Calu3 (cell line): ENCODE measurements at places on chromosomes 2 and 18. TPM values are rescaled to one million over a fixed set of nuclear protein-coding genes. Genes with fewer than 3 reads are reported as not detected.
A peak's percentile ranks its signal among the peaks of the same experiment; 100 is the strongest.

CACNB4 gene
- 0.33 and 0.51 TPM in 2 replicates for total RNA-seq

LINC00305 gene
- not detected in 2 replicates for total RNA-seq

SP9 gene
- not detected in 2 replicates for total RNA-seq

FOXI3 gene
- total RNA-seq = not detected in 2 replicates

REL gene
- 20.3 and 23.4 TPM in 2 replicates for total RNA-seq

FEV gene
- total RNA-seq = not detected in 2 replicates

INHBB gene
- not detected in 2 replicates for total RNA-seq

GRCh38 chr2:237618449-237618848, 8.9 kb upstream of the LRRFIP1 start:
- H3K4me3 ChIP-seq = no peak overlapping the region
- peaks cover 15% of the 10 kb centered on the region for H3K4me1 ChIP-seq
- H3K27ac ChIP-seq = no peak overlapping the region
- H3K27me3 ChIP-seq = peaks cover 34% of the 10 kb centered on the region

DNA sequence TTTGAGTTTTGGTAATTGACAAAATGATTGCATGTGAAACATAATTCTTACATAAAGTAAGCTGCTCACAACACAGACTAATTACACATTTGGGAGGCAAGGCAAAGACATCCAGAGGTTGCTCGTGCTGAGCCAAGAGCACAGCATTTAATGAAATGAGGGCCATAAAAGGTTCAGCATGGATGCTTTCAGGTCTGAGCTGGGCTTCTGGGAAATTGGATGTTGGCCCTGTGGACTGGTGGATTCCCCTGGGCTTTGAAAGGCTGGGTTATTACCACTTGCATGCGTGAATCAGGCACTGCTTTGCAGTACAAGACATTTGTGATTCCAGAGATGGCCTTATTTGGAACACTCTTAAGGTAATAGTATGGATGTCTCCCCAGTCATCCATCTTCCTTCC, 533.5 kb upstream of the NRP2 start:
- no peak overlapping the region for H3K27ac ChIP-seq
- H3K4me1 ChIP-seq = peaks cover 11% of the 10 kb centered on the region
- H3K36me3 ChIP-seq = no peaks in the 10 kb centered on the region
- no peaks in the 10 kb centered on the region for H3K27me3 ChIP-seq

DNA sequence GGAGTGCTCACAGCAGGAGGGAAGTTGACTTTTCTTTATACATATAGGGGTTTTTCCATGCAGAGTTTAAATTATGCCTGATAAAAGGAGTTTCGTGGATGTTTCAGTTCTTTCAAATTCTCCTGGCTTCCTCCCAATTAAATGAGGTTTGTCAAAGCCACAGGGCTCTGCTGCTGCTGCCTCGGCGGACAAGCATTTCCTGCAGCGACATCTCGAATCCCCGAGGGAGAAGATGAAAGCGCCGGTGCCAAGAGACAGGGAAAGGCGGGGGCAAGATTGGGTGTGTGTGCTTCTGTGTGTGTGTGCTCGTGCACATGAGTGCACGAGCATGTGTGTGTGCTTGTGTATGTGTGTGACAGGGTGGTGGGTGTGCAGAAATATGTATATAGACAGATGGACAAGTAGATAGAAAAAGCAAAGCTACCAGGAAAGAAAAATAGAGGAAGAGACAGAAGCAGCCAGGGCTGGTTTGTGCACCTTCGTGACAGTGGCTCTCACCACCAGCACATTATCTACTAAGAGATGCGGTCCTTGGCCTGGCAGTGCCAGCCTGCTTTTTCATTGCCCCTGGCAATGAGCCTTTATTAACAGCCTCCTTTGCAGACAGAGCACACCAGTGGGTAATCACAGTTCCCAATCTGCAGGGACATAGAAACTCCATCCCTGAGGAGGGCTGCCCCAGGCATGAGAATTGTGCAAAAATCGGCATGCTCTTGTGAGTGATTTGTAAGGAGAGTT, 76.2 kb downstream of the CDK15 start:
- H3K4me1 ChIP-seq = peaks cover 40% of the 10 kb centered on the region
- no peak overlapping the region for H3K4me3 ChIP-seq
- peaks cover 73% of the 10 kb centered on the region for H3K27me3 ChIP-seq
- DNase-seq = no peak
- H3K36me3 ChIP-seq = peaks cover 4% of the 10 kb centered on the region
- H3K27ac ChIP-seq = no peak overlapping the region

DNA sequence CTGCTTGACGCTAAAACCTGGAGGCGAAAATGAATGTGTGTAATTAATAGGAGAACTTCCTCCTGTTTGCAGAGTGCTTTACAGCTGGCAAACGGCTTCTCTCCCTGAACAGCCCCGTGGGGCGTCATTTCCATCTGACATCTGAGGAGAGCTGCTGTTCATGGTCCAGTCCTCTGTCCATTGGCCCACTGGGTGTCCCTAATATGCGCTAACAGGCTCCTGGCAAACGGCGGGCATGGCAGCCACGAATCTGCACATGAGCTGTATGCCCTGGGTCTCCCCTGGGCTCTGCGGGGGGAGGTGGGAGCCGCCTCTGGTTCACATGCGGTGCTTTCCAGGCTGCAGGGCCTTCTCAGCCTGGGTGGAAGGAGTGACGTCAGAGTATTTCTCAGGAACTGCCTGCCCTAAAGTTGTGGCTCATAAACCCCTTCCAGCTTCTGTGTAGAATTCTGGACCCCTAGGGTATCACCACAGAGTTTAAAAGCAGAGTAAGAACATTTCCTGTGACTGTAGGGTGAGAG, 73.2 kb downstream of the LRRFIP1 start:
- H3K36me3 ChIP-seq = peaks cover 61% of the 10 kb centered on the region
- no peak overlapping the region for H3K4me3 ChIP-seq
- no peaks in the 10 kb centered on the region for H3K27me3 ChIP-seq
- H3K27ac ChIP-seq = no peak overlapping the region

GRCh38 chr2:195601361-195601760, 55.7 kb upstream of the SLC39A10 start:
- no peaks in the 10 kb centered on the region for H3K27me3 ChIP-seq
- DNase-seq = no peak
- H3K36me3 ChIP-seq = no peaks in the 10 kb centered on the region
- H3K4me1 ChIP-seq = peaks cover 38% of the 10 kb centered on the region
- H3K4me3 ChIP-seq = no peak overlapping the region

GRCh38 chr2:165390875-165391274, 78.6 kb upstream of the CSRNP3 start:
- no peak overlapping the region for H3K27ac ChIP-seq
- DNase-seq = no peak
- H3K36me3 ChIP-seq = no peaks in the 10 kb centered on the region
- H3K4me3 ChIP-seq = no peak overlapping the region
- H3K27me3 ChIP-seq = no peaks in the 10 kb centered on the region
- H3K4me1 ChIP-seq = peaks cover 1% of the 10 kb centered on the region

- H3K4me1 ChIP-seq = no peaks in the 10 kb centered on the region
- H3K36me3 ChIP-seq = no peaks in the 10 kb centered on the region
- peaks cover 97% of the 10 kb centered on the region for H3K27me3 ChIP-seq
- no peak for DNase-seq
- no peak overlapping the region for H3K4me3 ChIP-seq
- H3K27ac ChIP-seq = no peak overlapping the region
Measured at GRCh38 chr18:48108136-48108535, 177.7 kb upstream of the SMAD2 start.

- peaks cover 29% of the 10 kb centered on the region for H3K4me1 ChIP-seq
- H3K36me3 ChIP-seq = no peaks in the 10 kb centered on the region
- peak; percentile 76 for DNase-seq
Measured at GRCh38 chr2:9897331-9897737, 54.1 kb downstream of the TAF1B start.

GRCh38 chr2:101064868-101065549, 62.9 kb downstream of the RPL31 start:
- H3K36me3 ChIP-seq = peaks cover 22% of the 10 kb centered on the region
- H3K27ac ChIP-seq = peak overlapping the region; percentile 97
- H3K4me1 ChIP-seq = peaks cover 42% of the 10 kb centered on the region
- H3K27me3 ChIP-seq = no peaks in the 10 kb centered on the region

DNA sequence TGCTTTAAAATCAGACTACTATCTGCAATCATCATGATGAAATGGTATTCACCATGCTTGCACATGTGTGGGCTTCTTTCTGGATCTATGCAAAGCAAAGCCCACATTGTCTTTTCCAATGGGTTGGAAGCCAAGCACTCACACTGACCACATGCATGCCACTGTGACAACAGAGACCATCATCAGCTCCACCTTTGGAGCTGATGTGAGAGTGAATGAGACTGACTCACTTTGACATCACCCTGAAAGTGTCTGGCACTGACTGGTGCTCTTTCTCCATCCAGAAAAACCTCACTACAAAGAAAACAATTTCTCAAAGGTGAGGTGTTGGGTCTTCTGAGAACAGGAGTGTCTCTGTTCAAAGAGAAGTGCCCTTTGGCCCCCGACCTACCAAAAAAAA, 4.7 kb downstream of the MYO5B start:
- H3K36me3 ChIP-seq = peaks cover 24% of the 10 kb centered on the region
- H3K27me3 ChIP-seq = no peaks in the 10 kb centered on the region
- H3K4me3 ChIP-seq = no peak overlapping the region
- H3K27ac ChIP-seq = no peak overlapping the region
- DNase-seq = no peak

DNA sequence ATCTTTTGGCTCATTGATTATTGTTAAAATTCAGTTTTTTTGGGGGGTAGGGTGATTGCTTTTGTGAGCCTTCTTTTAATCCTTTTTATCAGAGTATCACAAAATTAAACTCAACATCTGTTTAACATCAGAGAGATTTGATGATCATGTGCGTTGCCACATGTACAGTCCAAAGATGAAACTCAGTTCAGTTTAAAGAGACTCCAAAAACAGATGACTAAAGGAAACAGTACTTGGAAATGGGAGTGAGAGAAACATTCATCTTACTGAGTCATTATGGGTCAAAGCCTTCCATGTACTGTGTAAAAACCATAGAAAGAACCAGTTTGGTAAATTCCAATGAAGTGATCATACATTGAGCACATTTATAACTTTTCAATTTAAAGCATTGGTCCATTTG, 53.0 kb downstream of the LYPD6 start:
- no peak for DNase-seq
- no peaks in the 10 kb centered on the region for H3K36me3 ChIP-seq
- no peak overlapping the region for H3K27ac ChIP-seq
- H3K4me3 ChIP-seq = no peak overlapping the region

GRCh38 chr2:231795525-231796327, 9.5 kb downstream of the COPS7B start:
- peak; percentile 81 for DNase-seq
- no peaks in the 10 kb centered on the region for H3K4me1 ChIP-seq
- no peaks in the 10 kb centered on the region for H3K27me3 ChIP-seq
- peaks cover 28% of the 10 kb centered on the region for H3K36me3 ChIP-seq
- H3K4me3 ChIP-seq = no peak overlapping the region

DNA sequence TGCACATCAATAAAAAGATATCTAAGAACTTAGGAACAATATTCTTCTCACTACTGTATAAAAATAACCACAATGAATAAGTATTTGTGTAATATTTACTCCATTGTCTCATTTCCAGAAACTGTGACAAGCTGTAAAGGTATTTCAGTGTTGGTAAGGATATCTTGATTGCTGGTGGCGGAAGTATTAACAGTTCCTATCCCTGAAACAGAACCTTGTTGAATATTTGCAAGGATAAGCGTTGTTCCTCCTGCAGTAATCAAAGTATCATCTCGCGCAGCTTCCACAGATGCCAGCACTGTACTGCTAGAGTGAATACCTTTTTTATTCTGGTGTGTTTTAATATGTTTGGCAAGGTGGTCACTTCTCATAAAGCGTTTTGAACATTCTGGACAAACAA, 55.3 kb downstream of the SP3 start:
- no peak overlapping the region for H3K4me3 ChIP-seq
- H3K27ac ChIP-seq = no peak overlapping the region
- H3K36me3 ChIP-seq = peaks cover 45% of the 10 kb centered on the region

DNA sequence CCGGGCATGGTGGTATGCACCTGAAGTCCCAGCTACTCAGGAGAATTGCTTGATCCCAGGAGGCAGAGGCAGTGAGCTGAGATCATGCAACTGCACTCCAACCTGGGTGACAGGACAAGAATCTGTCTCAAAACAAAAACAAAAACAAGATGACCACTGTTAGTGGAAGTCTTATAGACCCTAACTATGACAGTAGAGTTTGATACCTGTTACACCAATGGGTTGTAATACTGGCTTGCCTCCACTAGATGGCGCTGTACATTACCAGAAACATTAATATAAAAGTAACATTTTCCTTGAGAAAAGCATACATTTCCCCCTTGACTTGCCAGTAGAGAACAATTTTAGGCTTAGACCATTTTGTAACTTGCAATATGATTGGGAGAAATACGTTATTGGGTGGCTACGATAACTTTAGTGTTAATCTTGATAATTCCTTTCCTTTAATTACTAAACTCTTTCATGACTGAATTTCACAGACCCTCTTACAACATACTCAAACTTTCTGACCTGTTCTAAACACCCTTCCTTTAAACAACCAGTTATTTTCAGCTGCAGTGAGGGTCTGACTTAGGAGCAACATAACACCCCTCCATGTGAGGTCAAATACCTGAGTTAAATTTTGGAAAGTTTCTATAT, 19.5 kb downstream of the SLC25A52 start:
- H3K36me3 ChIP-seq = no peaks in the 10 kb centered on the region
- H3K27me3 ChIP-seq = peaks cover under 1% of the 10 kb centered on the region
- no peak overlapping the region for H3K4me3 ChIP-seq
- H3K4me1 ChIP-seq = no peaks in the 10 kb centered on the region
- peak; percentile 41 for DNase-seq

- no peak for DNase-seq
- H3K4me1 ChIP-seq = no peaks in the 10 kb centered on the region
- H3K36me3 ChIP-seq = peaks cover 4% of the 10 kb centered on the region
Measured at GRCh38 chr2:167953776-167954175, 293.6 kb downstream of the STK39 start.

DNA sequence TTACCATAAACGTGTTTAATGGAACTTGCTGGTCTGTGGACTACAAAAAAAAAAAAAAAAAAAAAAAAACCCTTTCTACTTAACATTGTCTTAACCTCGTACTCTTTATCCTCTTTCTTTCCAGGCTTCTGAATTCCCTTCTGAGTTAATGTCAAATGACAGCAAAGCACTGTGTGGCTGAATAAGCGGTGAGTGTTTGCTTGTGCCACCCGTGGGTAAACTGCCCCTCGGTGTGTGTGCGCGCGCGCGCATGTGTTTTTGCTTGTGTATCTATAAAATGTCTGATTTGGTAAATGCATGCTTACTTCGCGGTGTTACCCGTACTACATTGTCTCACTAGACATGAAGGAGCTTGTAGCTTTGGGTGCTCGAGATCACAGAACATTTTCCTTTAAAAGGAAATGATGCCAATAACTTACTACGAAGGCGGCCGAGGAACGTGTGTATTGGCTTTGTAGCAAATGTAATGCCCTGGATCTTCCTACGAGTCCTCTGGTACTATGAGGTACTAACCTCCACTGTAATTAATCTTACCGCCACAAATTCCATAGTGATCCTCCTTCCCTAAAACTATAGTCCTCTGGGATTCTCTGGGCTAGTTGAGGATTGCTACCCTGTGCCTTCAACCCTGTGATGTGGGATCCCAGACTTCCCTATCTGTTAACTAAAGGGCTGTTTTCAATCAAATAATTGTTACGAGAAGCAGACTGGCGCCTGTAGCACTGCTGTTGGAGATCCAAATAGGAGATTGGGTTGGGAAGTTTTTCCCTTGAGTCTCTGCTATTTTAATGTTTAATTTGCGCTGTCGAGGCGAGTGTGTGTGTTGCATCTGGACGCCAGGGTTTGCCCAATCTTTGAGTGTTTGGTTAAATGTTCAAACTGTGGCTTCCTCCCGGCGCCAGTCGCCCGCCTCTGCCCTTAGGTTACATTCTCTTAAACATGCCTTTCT, 1.1 kb downstream of the ID2 start:
- H3K36me3 ChIP-seq = peaks cover 71% of the 10 kb centered on the region
- peaks cover 23% of the 10 kb centered on the region for H3K4me1 ChIP-seq
- H3K27ac ChIP-seq = peak overlapping the region; percentile 99
- no peaks in the 10 kb centered on the region for H3K27me3 ChIP-seq
- peak; percentile 30 for DNase-seq
- peak overlapping the region; percentile 98 for H3K4me3 ChIP-seq
